HS-27A (cell line): ENCODE measurements at places on chromosomes 5 and 9.

GRCh38 chr5:82183828-82184227, 94.3 kb downstream of the RPS23 start:
- DNase-seq = no peak

GRCh38 chr9:134026581-134026980, 1.3 kb downstream of the BRD3OS start:
- no peak for DNase-seq

- no peak for DNase-seq
Observed at GRCh38 chr9:130396581-130396980, 48.2 kb upstream of the ASS1 start.

DNA sequence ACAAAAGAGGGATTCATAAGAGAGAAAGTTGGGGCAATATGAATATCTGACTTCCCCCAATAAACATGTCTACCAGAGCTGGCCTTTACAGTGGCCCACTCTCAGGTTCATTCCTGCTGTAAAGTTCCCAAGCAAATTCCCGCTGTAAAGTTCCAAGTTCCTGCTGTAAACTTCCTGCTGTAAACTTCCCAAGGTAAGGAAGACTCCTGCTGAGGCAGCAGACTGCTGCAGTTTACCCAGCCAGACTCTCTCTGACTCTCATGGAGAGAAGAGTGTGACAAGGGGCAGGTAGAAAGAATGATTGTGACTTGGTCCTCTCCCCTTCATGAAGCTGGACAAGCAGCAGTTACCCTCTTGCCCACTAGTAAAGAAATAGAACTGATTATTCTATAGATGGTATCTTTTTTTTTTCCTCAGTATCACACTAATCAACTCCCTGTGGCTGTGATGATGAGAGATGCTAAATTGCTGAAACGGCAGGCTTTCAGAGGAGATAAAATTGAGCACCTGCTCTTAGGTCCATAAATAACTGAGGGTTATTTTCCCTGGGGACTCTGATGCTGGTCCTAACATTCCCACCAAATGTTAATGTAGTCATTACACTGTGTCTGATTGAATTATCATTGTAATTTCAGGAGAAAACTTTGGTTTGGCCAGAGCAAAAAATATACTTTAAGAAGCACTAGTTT, 220.4 kb downstream of the PARP8 start:
- no peak for DNase-seq

- no peak for DNase-seq
Observed at GRCh38 chr5:76403766-76404222, 709 bp downstream of the IQGAP2 start.

DNA sequence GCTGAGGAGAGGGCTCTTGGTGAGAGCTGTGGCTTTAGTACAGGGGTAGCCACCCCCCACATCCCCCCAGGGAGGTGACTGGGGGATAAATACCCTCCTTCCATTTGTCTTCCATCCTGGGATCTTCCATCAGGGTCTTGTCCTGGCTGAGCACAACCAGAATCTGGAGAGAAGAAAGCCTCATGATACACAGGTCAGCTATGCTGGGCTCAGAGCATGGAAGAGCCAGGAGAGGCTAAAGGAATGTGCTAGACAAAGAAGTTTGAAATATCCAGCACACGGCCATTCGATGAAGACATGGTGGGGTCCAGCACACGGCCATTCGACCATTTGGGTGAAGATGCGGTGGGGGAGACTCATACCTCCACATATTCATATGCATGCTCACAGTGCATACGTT, 30.0 kb downstream of the ROPN1L start:
- no peak for DNase-seq
